ENCODE measurements at places on chromosomes 11 and 22.

DNA sequence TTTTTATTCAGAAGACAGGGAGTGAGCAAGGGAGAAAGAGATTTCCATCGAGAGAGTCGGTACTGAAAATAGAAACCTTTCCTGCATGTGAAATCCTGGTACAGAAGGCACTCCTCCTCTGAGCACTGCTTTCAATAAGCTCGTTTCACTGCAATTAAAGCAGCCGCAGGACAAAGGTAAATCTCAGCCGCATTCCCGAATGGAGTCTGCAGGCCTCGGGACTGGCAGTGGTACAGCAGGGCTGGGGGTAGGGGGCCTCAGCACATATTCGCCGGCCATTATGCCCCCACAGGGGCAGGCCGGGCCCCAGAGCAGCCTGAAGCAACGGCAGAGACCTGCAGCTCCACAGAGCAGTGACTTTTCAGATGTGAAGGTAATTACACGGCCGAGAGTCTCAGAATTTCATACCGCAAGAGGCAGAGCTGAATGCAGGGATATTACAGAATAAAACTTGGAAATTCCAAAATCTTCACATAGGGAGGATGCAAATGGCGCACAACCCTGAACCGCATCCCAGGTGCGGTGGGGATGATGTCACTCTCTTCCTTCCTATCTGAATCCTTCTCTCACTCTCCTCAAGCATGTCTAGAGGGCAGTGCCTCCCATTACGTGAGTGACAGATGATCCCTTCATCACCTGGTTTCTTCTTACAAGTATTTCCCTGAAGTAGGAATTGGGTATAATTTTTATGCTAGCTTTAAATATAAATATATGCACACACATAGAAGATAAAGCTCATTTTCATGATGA lies 622.1 kb downstream of the OPCML start:
- no peak for DNase-seq

DNA sequence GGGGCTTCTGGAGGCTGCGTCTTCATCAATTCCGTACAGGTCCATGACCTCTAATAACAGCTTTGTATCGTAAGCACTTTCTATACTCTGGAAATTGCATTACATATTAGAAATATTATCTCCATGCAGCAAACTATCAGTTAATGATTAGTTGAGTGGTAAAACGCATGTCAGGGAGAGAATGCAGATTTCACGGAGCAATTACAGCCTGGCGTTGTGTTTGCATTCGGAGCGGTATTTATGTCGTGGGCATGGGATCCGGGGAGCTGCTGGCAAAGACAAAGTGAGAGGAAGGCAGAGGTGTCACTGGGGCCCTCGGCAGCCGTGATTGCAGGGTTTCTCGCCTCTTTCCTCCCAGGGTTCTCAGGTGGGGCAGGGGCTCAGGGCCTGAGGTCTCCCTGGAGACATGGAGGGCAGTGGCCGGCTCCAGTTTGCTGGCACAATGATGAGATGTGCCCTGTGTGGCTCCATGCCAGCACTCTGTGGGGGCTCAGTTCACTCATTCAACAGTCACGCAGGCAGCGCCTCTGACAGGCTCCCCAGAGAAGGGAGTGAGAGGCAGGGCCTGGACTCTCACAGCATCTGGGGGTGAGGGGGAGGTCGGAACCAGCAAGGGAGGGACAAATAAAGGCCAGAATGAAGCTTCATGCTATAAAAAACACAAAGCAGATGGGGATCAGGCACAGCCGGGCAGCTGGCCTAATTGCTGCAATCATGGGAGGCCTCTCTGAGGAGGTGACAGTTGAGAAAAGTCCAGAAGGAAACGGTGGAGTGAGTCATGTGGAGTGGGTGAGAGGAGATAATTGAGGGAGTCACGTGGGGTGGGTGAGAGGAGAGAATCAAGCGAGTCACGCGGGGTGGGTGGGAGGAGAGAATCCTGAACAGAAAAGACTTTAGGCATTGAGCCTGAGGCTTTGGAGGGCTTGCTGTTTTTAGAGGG lies 1002.7 kb downstream of the BRD1 start:
- DNase-seq = no peak

- DNase-seq = no peak
These were observed 551.6 kb downstream of the OPCML start for GRCh38 chr11:132980670-132981069.

- DNase-seq = no peak
These were observed 100.1 kb downstream of the KCNQ1OT1 start for GRCh38 chr11:2599561-2600189.

DNA sequence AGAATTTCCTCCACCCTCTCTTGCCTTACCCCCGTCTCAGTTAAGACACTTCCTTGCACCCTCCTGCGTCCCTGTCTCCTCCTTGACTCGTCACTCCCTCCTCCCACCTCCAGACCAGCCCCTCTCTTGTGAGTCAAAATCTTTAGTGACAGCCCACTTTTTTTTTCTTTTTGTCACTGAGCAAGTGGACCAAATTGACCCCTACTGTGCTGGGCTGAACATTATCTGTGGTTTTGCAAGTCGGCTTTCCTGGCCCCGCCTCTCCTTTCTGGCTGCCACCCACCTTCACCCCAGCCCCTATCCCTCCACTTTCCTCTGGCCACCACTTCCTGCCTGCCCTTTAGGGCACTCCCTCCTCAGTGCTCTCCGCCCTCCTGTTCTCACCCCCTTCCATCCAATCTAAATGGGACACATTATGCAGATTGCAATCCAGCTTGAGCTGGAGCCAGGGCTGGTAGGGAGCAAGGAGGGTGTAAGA lies at the start of gene APLNR:
APLNR (minus strand) TSS at position 47 of the 478 bp plus-strand sequence. CDS start 246 bp downstream, outside the sequence.
- DNase-seq = no peak

DNA sequence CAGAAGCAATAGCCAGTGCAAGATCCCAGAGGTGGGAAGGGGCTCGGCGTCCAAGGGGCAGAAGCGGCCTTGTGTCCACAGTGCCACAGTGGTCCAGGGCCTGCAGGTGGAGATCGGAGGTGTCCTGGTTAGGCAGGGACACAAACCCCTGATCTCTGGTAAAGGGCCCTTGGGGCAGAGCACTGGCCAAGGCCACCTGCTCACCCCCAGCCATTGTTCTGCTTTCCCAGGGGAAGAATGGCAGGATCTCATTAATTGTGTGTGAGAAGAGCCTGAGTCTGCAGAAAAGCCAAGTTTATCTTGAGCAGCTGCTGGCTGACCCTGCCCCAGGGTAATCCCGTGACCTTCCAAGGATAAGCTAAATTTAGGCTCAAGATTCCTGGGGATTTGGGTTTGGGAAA lies 3.1 kb upstream of the CLDN5 start:
- DNase-seq = no peak

- no peak for DNase-seq
These were observed 405.7 kb downstream of the BUD13 start for GRCh38 chr11:116366980-116367645.

- no peak for DNase-seq
These were observed 4.8 kb downstream of the MUC5B start for GRCh38 chr11:1227551-1228100.

Measured in Caki2 (cell line).